Heart left ventricle (tissue), 16 donors: ENCODE measurements at places on chromosomes 4 and X. TPM values are rescaled to one million over a fixed set of nuclear protein-coding genes. Genes with fewer than 3 reads are reported as not detected.
A peak's percentile ranks its signal among the peaks of the same experiment; 100 is the strongest.

DNA sequence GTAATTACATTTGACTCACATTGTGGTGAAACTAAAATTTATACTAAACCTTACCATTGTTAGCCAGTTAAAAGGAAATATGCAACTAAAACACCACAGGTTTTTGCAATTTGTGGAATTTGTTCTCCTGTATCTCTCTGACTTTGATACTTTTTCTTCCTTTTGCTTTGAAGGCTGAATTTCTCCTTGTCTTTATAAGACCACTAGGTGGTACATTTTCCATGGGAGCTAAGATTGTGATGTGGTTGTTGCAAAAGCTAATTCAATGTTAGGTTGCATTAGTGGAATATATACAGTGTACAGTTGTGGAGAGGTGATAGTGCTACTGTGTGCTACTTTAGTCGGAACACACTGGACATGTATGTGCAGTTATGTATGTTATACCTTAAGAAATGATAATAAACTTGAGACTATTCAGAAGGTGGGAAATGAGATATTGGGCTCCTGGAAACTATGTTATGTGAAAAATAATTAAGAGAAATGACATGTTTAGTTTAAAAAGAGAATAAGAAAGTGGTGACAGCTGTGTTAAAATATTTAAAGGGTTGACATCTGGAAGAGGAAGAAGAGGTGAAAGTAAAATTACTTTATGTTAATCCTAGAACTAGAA is 70.3 kb downstream of the ARL9 start:
- H3K27me3 ChIP-seq = no peaks in the 10 kb centered on the region
- no peak overlapping the region for H3K4me3 ChIP-seq
- DNase-seq = no peak
- H3K27ac ChIP-seq = no peak overlapping the region

- H3K4me3 ChIP-seq = no peak overlapping the region
- peak; percentile 22 for DNase-seq
- H3K27me3 ChIP-seq = peaks cover 27% of the 10 kb centered on the region
- H3K27ac ChIP-seq = no peak overlapping the region
- no peaks in the 10 kb centered on the region for H3K36me3 ChIP-seq
Measured at GRCh38 chr4:21949073-21949457, 493 bp upstream of the KCNIP4 start.

GRCh38 chrX:154485150-154486051 is 1.0 kb downstream of the UBL4A start:
- no peaks in the 10 kb centered on the region for H3K27me3 ChIP-seq
- peaks cover 9% of the 10 kb centered on the region for H3K36me3 ChIP-seq
- no peak for DNase-seq
- peak overlapping the region; percentile 69 for H3K4me3 ChIP-seq
- H3K4me1 ChIP-seq = peaks cover 30% of the 10 kb centered on the region
- peak overlapping the region; percentile 93 for H3K27ac ChIP-seq

The LNX1 gene
- total RNA-seq = 10.5 TPM

DNA sequence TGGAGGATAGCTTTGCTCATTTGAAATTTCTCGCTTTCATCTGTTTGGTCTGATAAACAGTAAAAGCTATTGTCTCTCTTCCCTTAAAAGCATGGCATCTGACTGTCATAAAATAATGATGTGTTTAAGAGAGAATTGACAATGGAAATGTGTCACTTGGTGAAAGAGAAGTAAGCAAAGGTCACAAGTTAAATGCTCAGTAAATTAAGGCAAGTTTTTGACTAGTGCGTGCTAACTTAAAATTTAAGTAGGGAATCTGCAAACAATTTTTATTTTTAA is 161.6 kb upstream of the ANKRD50 start:
- no peaks in the 10 kb centered on the region for H3K36me3 ChIP-seq
- H3K27ac ChIP-seq = no peak overlapping the region
- no peak overlapping the region for H3K4me3 ChIP-seq
- H3K27me3 ChIP-seq = no peaks in the 10 kb centered on the region
- DNase-seq = no peak

DNA sequence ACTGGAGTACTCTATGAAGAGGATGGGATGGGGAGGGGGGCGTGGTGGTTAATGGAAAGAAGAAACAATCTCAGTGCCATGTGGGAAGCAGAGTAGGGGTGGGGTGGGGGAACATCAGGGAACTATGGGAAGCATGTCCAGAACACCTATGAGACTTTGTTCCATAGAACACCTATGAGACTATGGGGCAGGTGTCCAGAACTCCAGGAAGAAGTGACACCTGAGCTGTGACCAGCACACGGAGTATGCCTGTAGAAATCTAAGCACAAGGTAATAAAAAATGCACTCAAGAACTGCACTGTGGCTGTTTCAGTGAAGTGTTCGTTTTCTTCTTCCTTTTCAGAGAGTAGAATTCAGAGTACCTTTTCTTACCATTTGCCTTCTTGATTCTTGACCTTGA is 704.8 kb upstream of the TENM3 start:
- H3K27ac ChIP-seq = no peak overlapping the region
- no peaks in the 10 kb centered on the region for H3K4me1 ChIP-seq
- no peaks in the 10 kb centered on the region for H3K36me3 ChIP-seq
- H3K4me3 ChIP-seq = no peak overlapping the region
- H3K27me3 ChIP-seq = no peaks in the 10 kb centered on the region
- DNase-seq = no peak

GRCh38 chr4:21862917-21863316 is 85.7 kb downstream of the KCNIP4 start:
- no peaks in the 10 kb centered on the region for H3K27me3 ChIP-seq
- H3K4me3 ChIP-seq = no peak overlapping the region
- no peak overlapping the region for H3K27ac ChIP-seq
- H3K4me1 ChIP-seq = no peaks in the 10 kb centered on the region
- no peaks in the 10 kb centered on the region for H3K36me3 ChIP-seq

- H3K36me3 ChIP-seq = no peaks in the 10 kb centered on the region
- DNase-seq = no peak
- H3K27ac ChIP-seq = no peak overlapping the region
- no peaks in the 10 kb centered on the region for H3K27me3 ChIP-seq
- H3K4me1 ChIP-seq = no peaks in the 10 kb centered on the region
- H3K4me3 ChIP-seq = no peak overlapping the region
Measured at GRCh38 chr4:105645440-105645839, 63.0 kb downstream of the INTS12 start.

DNA sequence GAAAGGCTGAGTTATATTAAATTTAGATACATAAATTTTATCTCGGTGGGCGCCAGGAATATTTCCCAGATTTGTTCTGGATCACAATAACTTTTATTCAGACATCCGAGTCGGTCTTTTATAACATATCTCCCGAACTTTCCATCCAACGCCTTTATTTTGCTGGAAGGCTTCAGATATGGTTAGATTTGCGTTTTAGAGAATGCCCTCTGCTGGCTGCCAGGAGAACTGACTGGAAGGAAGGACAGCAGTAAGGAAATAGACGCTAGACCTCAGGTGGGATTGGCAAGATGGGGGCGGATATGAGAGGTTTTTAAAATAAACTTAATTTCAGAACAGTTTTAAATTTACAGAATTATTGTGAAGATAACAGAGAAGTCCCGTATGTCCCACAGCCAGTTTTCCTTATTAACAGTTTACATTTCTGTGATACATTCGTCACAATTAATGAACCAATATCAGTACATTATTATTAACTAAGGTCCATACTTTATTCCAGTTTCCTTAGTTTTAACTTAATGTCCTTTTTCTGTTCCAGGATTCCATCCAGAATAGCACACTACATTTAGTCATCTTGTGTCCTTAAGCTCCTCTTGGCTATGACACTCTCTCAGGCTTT is 4.6 kb upstream of the KANTR start:
- DNase-seq = peak; percentile 48
- no peaks in the 10 kb centered on the region for H3K27me3 ChIP-seq
- H3K36me3 ChIP-seq = peaks cover 23% of the 10 kb centered on the region
- peak overlapping the region; percentile 60 for H3K4me3 ChIP-seq

- H3K27me3 ChIP-seq = no peaks in the 10 kb centered on the region
- DNase-seq = no peak
- H3K4me3 ChIP-seq = no peak overlapping the region
- no peaks in the 10 kb centered on the region for H3K36me3 ChIP-seq
Measured at GRCh38 chr4:5753366-5753765, 42.4 kb downstream of the EVC start.

- H3K27ac ChIP-seq = no peak overlapping the region
- no peak overlapping the region for H3K4me3 ChIP-seq
- no peaks in the 10 kb centered on the region for H3K27me3 ChIP-seq
Measured at GRCh38 chrX:127038065-127038464, 218.5 kb downstream of the PRR32 start.

DNA sequence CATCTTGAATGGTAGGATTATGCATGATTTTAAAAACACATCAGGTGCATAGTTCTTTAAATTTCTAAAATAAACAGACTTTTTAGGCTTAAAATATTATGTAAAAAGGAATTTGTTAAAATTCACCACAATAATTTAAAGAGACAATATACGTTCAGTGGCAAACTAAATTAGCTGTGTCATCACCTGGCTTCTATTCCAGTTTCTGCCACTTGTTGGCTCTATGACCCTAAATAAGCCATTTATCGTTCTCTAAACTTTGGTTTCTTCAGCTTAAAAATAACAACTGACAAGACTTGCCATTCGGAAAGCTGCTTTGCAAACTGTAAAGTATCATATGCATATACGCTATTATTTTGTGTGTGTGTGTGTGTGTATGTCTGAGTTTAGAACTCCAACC is 141.3 kb downstream of the MGST2 start:
- no peak overlapping the region for H3K4me3 ChIP-seq
- H3K4me1 ChIP-seq = peaks cover 20% of the 10 kb centered on the region
- H3K36me3 ChIP-seq = no peaks in the 10 kb centered on the region

GRCh38 chr4:139951021-139951420 is 203.0 kb downstream of the MAML3 start:
- no peaks in the 10 kb centered on the region for H3K27me3 ChIP-seq
- peaks cover 11% of the 10 kb centered on the region for H3K4me1 ChIP-seq
- H3K36me3 ChIP-seq = no peaks in the 10 kb centered on the region
- no peak overlapping the region for H3K4me3 ChIP-seq

The FGFBP1 gene
- not detected for total RNA-seq

The PROM1 gene
- 16.5 TPM for total RNA-seq

DNA sequence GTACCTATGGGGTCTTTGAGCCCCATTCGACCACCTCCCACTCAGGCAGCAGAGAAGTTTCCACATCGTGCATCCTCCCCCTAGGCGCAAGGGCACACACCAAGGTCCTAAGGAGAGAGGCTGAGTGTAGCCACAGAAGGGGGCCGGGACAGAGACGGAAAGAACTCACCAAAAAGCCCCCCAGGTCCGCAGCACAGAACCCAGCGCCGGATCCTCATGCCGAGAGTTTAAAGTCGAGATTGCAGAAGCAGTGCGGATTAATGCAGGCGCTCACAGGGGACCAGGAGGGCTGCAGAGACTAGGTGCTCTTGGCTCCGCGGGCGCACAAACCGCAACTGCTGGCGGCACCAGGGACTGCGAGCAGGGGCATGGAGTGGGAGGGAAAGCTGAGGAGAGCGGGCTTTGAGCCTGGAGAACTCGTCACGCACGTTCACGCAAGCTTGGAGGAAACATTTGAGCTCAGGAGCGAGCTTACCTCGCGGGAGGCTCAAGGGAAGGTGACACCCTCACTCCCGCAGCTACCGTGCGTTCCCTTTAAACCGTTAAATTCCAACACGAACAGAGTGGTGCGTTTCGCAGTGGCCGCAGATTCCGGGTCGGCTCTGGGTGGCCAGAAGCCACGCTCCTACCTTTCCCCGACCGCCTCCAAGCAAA is 8.5 kb downstream of the NKX3-2 start:
- DNase-seq = no peak
- no peaks in the 10 kb centered on the region for H3K36me3 ChIP-seq
- H3K27me3 ChIP-seq = peaks cover 99% of the 10 kb centered on the region
- no peak overlapping the region for H3K4me3 ChIP-seq
- no peak overlapping the region for H3K27ac ChIP-seq

The DRD5 gene
- not detected for total RNA-seq

- no peaks in the 10 kb centered on the region for H3K36me3 ChIP-seq
- no peak overlapping the region for H3K4me3 ChIP-seq
- DNase-seq = no peak
- H3K4me1 ChIP-seq = peaks cover 18% of the 10 kb centered on the region
Measured at GRCh38 chrX:133607419-133608348, 192.4 kb upstream of the GPC4 start.

- no peak overlapping the region for H3K27ac ChIP-seq
- H3K4me1 ChIP-seq = peaks cover 6% of the 10 kb centered on the region
- H3K36me3 ChIP-seq = no peaks in the 10 kb centered on the region
- DNase-seq = no peak
- H3K4me3 ChIP-seq = no peak overlapping the region
- H3K27me3 ChIP-seq = no peaks in the 10 kb centered on the region
Measured at GRCh38 chrX:96982161-96982560, 98.5 kb downstream of the RPA4 start.

DNA sequence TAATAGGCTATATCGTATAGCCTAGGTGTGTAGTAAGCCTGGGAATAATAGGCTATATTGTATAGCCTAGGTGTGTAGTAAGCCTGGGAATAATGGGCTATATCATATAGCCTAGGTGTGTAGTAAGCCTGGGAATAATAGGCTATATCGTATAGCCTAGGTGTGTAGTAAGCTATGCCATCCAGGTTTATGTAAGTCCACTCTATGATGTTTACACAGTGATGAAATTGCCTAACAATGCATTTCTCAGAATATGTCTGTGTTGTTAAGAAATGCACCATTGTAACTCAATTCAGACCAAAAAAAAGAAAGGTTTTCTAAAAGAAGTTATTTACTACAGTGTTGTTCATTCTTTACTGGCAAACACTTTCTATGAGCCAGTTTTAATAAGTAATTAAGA is 1387.2 kb downstream of the STIM2 start:
- DNase-seq = no peak
- no peaks in the 10 kb centered on the region for H3K4me1 ChIP-seq
- no peaks in the 10 kb centered on the region for H3K27me3 ChIP-seq
- no peaks in the 10 kb centered on the region for H3K36me3 ChIP-seq
- H3K27ac ChIP-seq = no peak overlapping the region

- no peak overlapping the region for H3K4me3 ChIP-seq
- H3K27me3 ChIP-seq = no peaks in the 10 kb centered on the region
- H3K36me3 ChIP-seq = no peaks in the 10 kb centered on the region
- DNase-seq = peak; percentile 78
Measured at GRCh38 chr4:85807247-85807950, 332.4 kb downstream of the ARHGAP24 start.

GRCh38 chr4:169611991-169612870 is at the start of gene NEK1:
NEK1 (minus strand) TSS chr4:169612583; CDS start chr4:169602630, 9,953 bp downstream.
- no peaks in the 10 kb centered on the region for H3K36me3 ChIP-seq
- peak; percentile 89 for DNase-seq
- H3K27me3 ChIP-seq = no peaks in the 10 kb centered on the region
- H3K27ac ChIP-seq = peak within 1 kb of the TSS; percentile 96

DNA sequence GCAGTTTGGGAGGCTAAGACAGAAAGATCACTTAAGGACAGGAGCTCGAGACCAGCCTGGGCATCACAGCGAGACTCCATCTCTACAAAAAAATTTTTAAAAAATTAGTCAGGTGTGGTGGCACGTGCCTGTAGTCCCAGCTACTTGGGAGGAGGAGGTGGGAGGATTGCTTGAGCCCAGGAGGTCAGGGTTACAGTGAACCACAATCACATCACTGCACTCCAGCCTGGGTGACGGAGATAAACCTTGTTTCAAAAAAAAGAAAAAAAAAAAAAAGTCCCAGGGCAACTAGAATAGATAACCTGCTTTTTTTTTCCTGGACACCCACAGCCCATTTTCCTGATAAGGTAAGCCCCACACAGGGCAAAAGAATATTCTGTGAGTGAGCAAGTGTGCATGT is 96.3 kb downstream of the C4orf51 start:
- H3K27me3 ChIP-seq = no peaks in the 10 kb centered on the region
- H3K36me3 ChIP-seq = peaks cover 49% of the 10 kb centered on the region
- no peaks in the 10 kb centered on the region for H3K4me1 ChIP-seq

GRCh38 chr4:112082954-112083586 is 62.2 kb upstream of the FAM241A start:
- DNase-seq = no peak
- H3K36me3 ChIP-seq = no peaks in the 10 kb centered on the region
- H3K27ac ChIP-seq = no peak overlapping the region
- peaks cover 8% of the 10 kb centered on the region for H3K4me1 ChIP-seq
- H3K4me3 ChIP-seq = no peak overlapping the region
